ENCODE measurements at places on chromosomes 1 and 21. TPM values are rescaled to one million over a fixed set of nuclear protein-coding genes. Genes with fewer than 3 reads are reported as not detected.

FCRLB gene
- 6.2 TPM for total RNA-seq

DNA sequence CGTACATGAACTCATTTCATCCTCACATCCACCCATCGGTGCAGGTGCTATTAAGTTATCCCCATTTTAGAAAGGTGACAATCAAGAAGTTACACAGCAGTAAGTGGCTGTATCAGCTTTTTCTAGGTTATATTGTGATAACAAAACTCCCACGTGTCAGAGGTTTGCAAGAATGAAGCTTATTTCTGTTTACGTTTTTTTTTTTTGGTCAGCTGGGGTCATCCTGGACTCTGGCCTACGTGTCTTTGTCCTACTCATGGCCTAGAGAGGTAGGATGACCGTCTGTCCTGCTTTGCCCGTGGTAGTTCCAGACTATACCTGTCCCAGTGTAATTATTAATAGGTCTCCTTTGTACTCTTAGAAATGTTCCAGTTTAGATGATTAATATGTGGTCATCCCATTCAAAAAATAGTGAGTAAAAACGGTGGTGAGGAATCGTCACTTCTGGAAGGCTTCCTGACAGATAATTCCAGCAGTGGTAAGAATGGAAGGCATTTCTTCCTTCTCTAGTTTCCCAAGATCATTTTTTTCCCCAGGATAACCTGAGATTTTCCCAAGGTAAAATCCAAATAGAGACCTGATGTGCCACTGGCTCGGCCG is 64.2 kb upstream of the KIF26B start:
- H3K27me3 ChIP-seq = no peaks in the 10 kb centered on the region
- no peaks in the 10 kb centered on the region for H3K36me3 ChIP-seq
- peaks cover 3% of the 10 kb centered on the region for H3K4me1 ChIP-seq
- no peak for DNase-seq
- H3K27ac ChIP-seq = no peak overlapping the region

GRCh38 chr1:205613854-205614412 is 17.9 kb downstream of the ELK4 start:
- DNase-seq = no peak
- H3K27me3 ChIP-seq = no peaks in the 10 kb centered on the region

- H3K4me1 ChIP-seq = no peaks in the 10 kb centered on the region
- H3K4me3 ChIP-seq = no peak overlapping the region
- no peaks in the 10 kb centered on the region for H3K36me3 ChIP-seq
- DNase-seq = no peak
Measured at GRCh38 chr1:185444676-185445075, 127.6 kb upstream of the IVNS1ABP start.

DNA sequence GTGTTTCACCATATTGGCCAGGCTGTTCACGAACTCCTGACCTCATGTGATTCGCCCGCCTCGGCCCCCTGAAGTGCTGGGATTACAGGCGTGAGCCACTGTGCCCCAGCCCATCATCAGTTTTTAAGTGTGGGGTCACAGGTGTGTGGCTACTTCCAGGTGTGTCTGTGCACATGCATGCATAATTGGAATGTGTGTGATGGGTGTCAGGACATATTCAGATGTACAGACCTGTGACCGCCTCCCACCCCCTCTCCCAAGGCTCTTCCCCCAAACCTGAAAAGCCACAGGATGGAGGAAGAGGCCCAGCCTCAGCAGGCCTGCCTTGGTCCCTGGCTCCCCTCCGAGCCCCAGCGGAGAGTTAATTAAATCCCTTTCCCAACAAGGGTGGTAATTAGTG is 37.3 kb upstream of the CSF3R start:
- no peak overlapping the region for H3K27ac ChIP-seq
- DNase-seq = no peak
- H3K4me3 ChIP-seq = no peak overlapping the region
- H3K36me3 ChIP-seq = no peaks in the 10 kb centered on the region
- H3K4me1 ChIP-seq = no peaks in the 10 kb centered on the region

Data from SJCRH30 (cell line).